Globus pallidus (tissue), 1 donor: ENCODE measurements at places on chromosomes 13 and 19.

- no peak for DNase-seq
Observed at GRCh38 chr13:110635405-110636002, 20.2 kb downstream of the NAXD start.

DNA sequence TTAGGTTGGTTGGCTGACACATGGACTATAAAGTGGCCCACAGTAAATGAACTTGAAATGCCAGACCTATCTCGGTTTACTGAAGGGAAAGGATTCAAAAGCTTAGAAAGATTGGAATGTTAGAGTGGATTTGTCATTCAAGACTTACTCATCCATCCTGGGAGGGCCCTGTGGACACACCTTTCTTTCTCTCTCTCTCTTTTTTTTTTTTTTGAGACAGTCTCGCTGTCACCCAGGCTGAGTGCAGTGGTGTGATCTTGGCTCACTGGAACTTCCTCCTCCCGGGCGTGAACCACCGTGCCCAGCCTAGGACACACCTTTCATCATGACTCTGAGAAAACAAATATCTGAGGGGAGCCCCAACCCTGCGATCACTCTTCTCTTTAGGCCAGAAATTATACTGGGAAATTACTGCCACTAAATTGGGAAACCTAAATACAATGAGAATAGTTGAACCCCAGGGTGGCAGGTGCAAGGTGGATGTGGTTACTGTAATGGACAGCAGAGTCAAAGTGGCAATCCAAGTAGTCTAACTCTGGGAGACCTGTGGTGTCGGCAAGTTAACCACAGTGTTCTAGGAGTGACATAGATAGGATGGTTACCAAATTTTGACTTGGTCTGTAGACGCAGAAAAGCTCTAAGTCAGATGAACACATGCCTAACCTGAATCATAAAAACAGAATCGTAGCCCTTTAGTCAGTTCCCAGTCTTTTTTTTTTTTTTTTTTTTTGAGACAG, 47.1 kb upstream of the ZMYM5 start:
- no peak for DNase-seq

DNA sequence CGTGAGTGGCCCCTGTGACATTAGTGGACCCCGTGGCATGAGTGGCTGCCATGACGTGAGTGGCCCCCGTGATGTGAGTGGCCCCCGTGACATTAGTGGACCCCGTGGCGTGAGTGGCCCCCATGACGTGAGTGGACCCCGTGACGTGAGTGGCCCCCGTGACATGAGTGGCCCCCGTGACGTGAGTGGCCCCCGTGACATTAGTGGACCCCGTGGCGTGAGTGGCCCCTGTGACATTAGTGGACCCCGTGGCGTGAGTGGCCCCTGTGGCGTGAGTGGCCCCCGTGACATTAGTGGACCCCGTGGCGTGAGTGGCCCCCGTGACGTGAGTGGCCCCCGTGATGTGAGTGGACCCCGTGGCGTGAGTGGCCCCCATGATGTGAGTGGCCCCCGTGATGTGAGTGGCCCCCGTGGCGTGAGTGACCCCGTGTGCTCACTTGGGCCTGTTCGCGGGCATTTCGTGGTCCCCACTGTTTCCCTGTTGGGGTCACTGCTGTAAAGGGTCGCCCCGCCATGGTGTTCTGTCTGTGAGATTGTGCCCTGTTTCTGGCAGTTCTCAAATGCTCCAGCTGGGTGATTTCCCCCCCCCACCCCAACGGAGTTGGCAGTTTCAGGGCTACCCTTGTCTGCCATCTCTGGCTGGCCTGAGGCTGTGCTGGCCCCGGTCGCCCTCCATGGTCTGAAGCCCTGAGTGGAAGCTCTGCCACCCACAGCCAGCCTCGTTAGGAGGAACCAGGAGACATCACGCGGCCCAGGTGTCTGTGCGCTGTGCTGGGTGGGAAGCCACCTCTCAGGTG, 64.2 kb downstream of the MCF2L start:
- no peak for DNase-seq

- peak; percentile 94 for DNase-seq
Observed at GRCh38 chr19:14571695-14572490, at the start of gene NDUFB7. TSS of gene NDUFB7 (minus strand) at chr19:14572066. CDS start at chr19:14572000, 66 bp downstream.

DNA sequence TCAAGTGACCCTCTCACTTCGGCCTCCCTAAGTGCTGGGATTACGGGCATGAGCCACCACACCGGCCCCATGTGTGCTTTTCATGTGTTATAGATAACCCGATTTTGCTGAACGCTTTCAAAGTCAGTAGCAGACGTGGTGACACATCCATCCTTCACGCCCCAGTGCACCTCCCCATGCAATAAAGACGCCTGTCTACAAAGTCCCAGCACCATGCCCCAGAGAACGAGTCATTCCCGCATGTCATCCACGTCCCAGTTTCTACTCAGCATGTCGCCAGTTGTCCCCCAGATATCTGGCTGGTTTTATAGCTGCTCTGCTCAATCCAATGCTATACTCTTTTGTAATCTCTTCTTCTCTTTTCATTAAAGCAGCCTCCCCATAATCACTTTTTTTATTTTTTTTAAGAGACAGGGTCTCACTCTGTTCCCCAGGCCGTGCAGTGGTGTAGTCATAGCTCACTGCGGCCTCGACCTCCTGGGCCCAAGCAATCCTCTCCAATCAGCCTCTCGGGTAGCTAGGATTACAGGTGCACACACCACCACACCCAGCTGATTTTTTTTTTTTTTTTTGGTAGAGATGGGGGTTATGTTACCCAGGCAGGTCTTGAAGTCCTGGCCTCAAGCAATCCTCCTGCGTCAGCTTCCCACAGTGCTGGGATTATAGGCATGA, 42.5 kb downstream of the DNM2 start:
- DNase-seq = no peak

DNA sequence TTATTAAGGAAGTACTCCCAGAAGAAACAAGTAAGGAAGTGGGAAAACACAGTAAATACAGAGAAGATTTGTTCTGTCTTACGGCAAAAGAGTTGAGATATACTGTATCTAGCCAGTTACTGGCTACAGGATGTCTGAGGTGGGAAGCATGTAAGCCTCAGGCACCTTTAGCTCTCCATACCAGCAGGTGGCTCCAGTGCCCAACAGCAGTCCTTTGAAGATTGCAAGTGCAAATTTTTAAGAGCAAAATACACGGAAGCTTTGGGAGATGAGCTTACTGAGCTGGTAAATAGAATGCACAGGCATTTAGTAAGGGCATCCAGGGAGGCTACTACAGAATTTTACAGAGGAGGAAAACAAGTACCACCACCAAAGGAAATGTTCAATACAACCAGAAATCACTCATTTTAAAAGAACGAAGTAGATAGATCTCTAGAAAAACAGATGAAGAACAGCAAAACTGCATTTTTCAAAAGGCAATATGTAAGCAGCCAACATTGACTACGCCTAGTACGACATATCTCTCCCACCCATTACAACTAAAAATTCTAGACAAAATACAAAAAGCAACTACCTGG, 57.9 kb upstream of the VSTM2B start:
- peak; percentile 78 for DNase-seq

DNA sequence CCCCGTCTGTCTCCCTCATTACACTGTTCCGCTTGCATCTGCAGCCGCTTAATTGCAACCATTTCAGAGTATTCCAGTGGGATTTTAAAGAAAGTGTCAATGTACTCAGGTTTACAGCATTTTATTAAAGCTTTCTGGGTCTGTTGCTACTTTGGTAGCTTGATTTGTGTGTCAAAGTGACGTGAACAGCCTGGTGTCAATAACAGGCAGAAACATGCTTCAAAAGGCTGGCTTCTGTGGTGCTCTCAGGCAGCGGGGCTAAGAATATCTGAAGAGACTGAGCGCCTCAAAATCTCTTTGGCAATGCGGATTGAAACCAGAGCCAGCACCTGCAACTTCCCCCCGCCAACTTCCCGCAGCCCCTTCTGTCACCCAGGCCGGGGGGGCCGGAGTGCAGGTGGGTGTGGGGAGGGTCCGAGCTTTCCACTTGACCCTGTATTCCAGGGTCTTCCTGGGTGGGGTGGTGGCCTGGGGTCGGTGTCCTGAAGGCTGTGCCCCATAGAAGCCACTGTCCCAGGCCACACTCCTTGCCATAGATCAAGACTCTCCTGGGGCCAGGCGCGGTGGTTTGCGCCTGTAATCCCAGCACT, 81.2 kb downstream of the KDM4B start:
- no peak for DNase-seq

DNA sequence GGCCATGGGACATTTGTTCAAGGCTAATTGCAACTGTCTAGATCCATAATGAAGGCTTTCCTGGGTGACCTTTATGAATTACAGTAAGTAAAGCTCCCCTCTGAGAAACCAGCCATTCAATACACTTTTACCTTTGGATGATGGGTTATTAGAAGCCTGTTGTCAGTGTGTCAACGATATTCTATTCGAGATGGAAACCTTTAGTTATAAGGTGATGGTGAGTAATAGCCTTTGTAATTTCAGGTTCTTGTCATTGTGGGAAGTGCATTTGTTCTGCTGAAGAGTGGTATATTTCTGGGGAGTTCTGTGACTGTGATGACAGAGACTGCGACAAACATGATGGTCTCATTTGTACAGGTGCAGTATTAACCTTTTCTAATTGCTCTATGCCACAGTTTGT, 261.7 kb downstream of the ITGBL1 start:
- no peak for DNase-seq

DNA sequence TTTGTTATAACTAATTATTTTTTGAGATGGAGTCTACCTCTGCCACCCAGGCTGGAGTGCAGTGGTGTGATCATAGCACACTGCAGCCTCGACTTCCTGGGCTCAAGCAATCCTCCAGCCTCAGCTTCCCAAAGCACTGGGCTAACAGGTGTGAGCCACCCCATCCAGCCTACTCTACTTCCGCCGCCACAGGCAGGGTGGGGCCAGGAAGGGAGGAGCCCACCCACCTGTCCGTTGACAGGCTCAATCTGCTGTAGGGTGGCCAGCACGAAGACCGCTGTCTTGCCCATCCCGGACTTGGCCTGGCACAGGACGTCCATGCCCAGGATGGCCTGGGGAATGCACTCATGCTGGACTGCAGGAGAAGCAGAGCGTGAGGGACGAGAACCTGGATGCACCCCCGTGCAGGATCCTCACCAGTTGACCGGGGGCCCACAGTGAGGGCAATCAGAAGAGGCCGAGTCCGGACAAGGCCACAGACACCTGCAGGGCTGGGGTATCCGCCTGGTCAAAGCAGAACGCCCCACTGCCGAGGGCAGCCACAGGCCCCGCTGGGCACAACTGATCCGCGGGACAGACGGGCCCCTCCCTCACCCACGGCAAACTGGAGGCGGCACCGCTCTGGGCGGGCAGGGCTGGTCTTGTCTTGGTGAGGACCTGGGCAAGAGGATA, 6.7 kb downstream of the DDX39A start:
- no peak for DNase-seq

DNA sequence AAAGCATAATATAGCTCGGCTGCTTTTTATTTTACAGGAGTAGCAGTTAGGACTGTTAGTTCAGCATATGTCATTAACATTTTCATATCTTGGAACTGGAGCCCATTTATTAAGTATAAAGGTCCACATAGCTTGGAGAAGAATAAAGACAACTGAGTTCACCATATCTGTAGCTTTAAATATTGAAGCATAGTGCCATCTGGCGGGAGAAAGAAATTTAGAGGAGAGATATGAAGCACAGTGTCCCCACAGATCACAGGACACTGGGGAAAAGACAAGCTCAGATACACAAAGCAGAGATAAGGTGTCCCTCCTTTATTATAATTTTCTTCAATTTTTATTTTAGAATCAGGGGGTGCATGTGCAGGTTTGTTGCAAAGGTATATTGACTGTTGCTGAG, 104.7 kb upstream of the FREM2 start:
- DNase-seq = peak; percentile 66

GRCh38 chr19:55086730-55087541, 11.3 kb downstream of the EPS8L1 start:
- DNase-seq = peak; percentile 77

- DNase-seq = no peak
Observed at GRCh38 chr19:17335575-17335974, 920 bp upstream of the ANO8 start.

DNA sequence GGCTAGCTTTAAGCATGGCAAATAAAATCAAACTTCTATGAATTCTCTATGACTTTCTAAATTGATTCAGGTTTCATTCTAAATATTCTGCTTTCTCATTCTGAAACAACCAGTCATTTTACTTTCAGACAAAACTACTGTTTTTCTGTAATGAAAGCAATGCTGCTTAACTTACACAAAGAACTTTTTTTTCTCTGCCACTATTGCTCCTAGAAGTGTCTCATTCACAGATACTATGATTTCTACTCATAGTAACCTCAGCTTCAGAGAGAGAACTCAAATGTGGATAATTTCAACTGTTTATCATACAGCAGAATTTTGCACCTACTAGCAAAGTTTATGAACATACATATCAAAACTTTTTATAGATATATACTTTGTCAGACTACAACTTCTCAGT, 724.6 kb downstream of the SLITRK5 start:
- DNase-seq = no peak

GRCh38 chr19:28501976-28502375, 711.0 kb downstream of the UQCRFS1 start:
- no peak for DNase-seq

- DNase-seq = no peak
Observed at GRCh38 chr13:100835695-100836094, 161.1 kb upstream of the TMTC4 start.

DNA sequence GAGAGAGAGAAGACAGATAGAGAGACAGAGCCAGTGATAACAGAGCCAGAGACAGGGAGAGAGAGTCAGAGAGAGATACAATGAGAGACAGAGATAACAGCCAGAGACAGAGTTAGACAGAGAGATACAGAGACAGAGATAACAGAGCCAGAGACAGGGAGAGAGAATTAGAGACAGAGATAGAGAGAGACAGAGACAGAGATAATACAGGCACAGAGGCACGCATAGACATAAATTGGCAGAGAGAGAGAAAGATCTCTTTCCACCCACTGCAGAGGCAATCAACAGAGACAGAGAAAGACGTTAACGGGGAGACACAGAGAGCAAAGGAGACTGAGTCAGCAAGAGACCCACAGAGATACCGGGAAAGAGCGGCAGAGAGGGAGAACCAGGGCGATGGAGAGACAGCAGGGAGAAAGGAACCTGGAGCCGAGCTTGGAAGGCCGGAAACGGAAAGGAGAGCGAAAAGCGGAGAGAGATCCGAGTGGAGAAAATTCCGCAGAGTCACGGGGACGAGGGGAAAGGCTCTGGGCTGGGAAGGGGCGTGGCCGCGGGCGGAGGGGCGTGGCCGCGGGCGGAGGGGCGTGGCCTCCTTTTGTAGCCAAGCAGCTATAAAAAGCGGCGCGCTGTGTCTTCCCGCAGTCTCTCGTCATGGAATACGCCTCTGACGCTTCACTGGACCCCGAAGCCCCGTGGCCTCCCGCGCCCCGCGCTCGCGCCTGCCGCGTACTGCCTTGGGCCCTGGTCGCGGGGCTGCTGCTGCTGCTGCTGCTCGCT, at the start of gene TNFSF9:
Gene TNFSF9, plus strand, starts transcription at position 641 of the 777 bp plus-strand sequence. Its CDS starts 11 bp downstream, at position 652.
- peak; percentile 85 for DNase-seq

DNA sequence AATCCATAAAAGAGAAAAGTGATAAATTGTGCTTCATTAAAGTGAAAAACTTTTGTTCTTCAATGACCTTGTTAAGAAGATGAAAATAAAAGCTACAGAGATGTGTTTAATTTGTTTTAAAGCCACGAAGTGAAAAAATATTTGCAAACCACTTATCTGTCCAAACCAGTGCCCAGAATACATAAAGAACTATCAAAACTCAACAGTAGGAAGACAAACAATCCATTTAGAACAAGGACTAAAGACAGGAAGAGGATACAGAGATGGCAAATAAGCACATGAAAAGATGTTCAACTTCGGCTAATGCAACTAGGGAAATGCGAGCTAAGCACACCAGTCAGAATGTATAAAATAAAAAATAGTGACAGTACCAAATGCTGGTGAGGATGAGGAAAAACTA, 15.0 kb downstream of the GJB6 start:
- DNase-seq = no peak
